ENCODE measurements at places on chromosomes 7 and 10.

DNA sequence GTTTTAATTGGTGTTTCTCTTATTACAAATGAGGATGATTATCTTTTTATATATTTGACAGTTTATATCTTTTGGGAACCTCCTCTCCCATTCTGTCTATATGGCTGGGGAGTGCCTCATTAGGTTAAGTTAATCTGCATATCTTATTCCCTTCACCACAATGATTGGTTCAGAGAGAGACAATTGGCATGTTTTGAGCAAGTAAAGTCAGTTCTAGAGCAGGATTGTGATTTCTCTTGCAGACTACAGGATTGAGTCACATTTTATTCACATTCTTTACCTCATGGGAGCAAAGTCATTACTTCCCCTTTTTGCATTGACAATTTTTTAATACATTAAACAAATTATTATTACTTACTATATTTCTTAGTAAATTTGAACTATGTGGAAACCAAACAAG is 345.6 kb downstream of the MDFIC start:
- DNase-seq, result no peak

- no peak for DNase-seq
Observed at GRCh38 chr10:24313283-24313682, 104.3 kb downstream of the KIAA1217 start.

DNA sequence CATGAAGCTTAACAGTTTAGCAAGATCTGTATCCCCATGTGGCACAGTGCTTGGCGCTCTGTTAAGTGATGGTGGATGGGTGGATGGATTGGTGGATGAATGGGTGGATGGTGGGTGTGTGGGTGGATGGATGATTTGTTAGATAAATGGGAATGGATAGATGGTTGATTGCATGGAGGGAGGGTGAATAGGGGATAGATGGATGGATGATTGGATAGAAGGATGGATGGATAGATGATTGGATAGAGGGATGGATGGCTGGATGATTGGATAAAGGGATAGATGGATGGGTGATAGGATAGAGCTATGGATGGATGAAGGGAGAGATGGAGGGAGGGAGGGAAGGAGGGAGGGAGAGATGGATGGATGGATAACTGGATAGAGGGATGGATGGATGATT is 229.7 kb downstream of the CUX1 start:
- DNase-seq, result no peak

DNA sequence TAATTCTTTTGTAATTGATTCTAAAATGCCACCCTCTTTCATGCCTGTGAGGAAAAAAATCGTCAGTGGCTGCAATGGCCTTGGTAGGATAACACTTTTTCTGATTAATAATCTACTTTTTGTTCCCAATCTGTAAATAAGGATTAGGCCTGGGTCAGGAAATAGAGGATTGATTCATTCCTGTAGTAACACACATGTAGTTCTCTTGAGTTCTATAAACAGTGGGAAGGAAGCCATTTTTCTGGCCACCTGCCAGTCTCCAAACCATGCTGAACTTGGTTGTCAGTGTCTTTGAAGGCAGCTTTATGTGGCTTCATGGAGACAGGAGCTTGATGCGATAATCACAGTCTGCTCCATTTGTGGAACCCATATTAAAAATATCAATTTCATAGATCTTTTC is 169.3 kb upstream of the NFE2L3 start:
- no peak for DNase-seq

DNA sequence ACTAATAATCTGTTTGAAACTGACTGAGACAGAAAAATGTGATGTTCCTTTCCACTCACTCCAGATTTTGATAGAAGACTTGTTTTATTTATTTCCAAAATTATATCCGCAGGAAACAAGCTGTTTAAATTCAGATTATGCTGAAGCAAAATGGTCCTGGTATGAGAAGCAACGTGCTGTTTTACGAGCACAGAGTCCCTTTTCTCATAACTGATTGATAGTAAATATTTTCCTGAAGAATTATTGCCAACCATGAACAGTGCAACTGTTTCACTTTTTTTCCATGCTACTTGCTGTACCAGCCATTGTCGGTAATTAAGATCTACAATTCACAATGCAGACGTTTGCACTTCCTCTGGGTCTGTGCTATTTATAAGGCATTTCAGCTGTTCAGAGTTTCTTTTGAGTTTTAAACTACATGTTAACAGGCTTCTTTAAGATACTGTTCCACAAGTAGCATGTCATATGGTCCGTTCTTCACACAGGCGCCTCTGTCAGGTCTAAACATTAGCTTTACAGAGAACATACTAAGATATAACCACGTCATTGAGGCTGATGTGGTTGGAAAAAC is 103.8 kb downstream of the POLL start:
- DNase-seq, result no peak

DNA sequence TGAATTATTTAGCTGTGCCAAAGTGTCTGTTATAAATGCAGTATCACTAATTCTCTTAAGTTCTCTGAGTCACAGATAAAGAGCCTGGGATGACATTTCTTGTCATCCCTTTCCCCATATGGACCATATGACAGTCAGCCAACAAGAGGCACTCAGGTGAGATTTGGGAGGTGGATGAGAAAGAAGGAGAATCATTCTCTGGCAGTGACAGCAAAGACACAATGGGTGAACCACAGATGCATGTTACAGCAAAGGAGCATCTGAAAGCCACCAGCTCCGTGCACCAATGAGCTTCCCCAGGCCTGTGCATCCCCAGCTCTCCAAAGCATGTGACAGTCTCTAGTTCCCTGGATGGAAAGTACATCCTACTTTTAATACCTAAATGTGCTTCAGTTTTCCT is 10.8 kb downstream of the GIMAP6 start:
- no peak for DNase-seq

DNA sequence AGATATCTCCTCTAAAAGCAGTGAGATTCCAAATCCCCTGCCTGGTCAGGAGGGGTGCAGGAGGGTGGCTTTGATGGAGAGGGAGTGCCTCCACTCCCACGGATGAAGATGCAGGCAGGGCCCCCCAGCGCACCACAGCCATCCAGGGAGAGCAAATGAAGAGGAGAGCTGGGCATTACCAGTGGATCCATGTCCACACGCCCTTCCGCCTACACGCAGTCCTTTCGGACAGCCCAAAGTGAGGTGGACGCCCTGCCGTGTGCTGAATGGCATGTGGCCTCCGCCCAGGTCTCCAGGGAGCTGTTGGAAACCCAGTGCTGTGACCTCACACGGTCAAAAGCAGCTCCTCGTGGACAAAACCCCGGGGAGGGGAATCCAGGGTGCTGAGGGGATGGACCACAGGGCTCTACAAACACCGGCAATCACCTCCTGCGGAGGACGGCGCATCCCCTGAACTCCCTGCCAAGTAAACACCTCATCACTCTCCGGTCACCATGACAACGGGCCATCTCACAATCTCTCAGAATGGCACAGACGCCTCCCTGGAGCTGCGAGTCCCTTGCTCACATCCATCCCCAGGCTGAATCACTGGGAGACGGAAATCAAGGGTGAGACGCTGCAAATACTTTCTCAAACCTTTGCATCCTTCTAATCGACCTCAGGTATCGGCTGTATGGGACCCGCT is 35.0 kb upstream of the DNAAF5 start:
- DNase-seq, result no peak

GRCh38 chr10:69802424-69803161 is 887 bp downstream of the COL13A1 start:
- no peak for DNase-seq

DNA sequence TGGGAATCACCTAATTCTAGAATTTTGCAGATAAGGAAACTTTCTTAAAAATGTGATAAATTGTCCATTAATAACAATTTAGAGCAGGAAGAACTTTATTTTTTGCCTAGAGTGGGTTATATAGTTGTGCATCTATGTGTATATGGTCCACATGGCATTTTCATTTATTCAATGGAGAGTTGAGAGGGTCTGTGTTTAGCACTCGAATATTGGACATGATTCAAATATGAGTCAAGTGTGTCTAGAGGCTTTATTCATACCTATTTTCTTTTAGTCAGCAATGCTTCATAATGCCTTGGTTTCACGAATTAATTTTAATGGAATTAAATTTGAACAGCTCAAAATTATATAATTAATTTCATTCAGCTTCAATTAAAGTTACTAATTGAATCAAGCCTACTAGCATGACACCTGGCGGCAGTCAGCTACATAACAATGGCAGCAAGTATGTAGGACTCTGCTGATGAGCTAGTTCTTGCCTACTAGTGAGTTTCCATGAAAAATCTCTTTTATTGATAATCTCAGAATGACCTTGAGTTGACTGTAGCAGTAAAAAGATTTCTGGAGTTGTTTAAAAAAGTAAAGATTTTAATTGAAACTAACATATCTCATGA is 17.7 kb downstream of the MDFIC start:
- no peak for DNase-seq

GRCh38 chr10:7507887-7508726 is 97.3 kb upstream of the SFMBT2 start:
- DNase-seq, result no peak

- no peak for DNase-seq
Observed at GRCh38 chr10:79185796-79186374, 117.1 kb downstream of the ZMIZ1 start.

GRCh38 chr7:84022684-84023308 is 171.8 kb downstream of the SEMA3A start:
- no peak for DNase-seq

DNA sequence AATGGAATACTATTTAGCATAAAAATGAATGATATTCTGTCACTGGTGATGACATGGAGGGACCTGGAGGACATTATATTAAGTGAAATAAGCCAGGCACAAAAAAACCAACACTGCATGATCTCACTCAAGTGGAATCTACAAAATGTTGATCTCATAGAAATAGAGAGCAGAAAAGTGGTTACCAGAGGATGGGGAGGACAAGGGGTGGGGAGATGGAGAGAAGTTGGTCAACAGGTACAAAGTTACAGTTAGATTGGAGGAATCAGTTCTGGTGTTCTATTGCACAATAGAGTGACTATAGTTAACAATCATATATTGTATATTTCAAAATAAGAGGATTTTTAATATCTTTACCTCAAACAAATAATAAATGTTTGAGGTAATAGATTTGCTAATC is 24.7 kb upstream of the SLC18A3 start:
- no peak for DNase-seq

DNA sequence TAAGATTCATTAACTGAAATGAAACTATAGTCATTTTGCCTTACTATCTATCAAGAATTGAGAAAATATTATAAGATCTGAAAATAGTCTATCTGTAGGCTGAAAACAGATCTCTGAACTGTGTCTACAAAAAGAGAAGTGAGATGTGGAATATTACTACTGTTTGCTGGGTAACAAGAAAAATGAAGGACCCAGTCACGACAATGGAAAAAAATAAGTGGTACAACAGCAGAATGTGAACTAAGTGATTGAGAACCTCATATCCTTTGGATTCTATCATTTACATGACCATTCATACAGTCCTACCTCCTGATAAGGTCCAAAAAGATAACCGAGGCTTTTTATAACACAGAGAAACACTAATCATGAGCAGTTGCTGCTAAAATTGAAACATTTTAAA is 94.3 kb downstream of the UBE2H start:
- no peak for DNase-seq

DNA sequence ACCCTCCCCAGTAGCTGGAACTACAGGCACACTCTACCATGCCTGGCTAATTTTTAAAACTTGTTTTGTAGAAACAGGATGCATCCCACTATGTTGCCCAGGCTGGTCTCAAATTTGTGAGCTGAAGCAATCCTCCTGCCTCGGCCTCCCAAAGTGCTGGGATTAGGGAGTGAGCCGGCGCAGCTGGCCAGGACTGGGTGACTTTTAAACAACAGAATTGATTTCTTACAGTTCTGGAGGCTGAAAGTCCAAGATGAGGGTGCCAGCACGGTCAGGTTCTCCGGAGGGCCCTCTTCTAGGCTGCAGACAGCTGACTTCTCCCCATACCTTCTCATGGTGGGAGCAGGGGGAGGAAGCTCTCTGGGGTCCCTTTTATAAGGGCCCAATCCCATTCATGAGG is 75.2 kb upstream of the CHST15 start:
- peak; percentile 30 for DNase-seq

DNA sequence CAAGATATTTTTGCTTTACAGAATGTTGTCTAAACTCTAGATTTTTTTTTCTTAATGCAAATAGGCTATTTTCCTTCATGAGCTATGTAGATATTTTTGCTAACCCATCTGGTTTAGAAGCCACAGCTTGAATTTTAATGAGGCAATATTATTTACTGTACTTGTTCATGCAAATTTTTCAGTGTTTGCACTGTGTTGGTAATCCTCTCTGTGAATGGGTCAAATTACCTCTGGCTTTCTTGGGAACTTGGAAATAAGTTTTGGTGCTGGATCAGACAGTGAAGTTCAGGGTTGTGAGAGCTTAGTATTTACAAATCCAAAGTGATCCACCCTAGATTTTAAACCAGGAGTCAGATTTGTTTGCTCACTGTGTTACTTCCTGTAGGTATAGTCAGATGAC is 686.9 kb downstream of the NXPH1 start:
- DNase-seq, result no peak

DNA sequence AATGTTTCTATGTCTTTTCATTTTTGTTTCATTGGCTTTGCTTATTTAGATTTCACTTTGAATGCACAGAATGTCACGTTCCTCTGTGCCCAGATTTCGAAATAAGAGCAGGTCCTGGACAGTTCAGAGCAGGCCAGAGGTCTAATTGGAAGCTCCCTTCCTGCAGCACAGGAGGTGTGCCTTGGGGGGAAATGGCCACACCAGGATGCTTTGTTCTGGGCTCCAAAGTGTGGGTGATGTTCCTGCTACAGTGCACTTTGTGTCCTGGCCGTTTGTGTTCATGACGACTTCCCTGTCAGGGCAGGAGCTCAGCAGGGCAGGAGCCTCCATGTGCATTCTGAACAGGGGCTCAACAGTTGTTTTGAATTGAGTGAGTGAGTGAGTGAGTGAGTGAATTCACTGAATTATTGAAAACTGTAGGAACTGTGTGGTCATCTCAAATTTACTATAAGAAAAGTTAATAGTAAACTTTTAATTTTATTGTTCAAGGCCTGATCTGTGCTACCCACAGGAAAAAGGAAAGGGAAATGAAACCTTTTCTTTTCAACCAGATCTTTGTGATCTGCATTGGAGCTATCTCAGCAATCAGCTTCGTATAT is 109.5 kb upstream of the GJD4 start:
- no peak for DNase-seq

- no peak for DNase-seq
Observed at GRCh38 chr10:120684226-120684625, 166.9 kb upstream of the WDR11 start.

- DNase-seq, result peak; percentile 35
Observed at GRCh38 chr10:44387853-44388251, 3.0 kb upstream of the CXCL12 start.

GRCh38 chr7:101422356-101423195 is 59.9 kb downstream of the COL26A1 start:
- DNase-seq, result no peak
